OCI-LY7 (cell line): ENCODE measurements at places on chromosomes 2 and 18.

DNA sequence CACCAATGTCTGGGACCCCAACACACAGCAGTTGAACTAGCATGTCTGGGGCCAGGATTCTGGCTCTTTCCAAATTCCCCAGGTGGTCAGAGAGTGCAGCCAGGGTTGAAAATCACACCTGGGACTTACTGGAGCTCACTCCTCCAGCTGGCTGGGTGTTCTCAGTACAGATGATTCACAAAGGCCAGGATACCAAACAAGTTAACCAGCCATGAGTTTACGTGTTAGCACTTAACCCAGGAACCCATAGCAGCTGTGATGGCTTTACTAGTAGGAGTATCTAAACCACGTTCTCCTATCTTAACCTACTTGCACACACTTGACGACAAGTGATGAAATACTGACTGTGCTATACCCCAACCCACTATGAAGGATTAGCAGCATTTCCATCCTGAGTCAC, 222.8 kb downstream of the FBXO15 start:
- DNase-seq: no peak

GRCh38 chr2:240914645-240915525, 8.7 kb downstream of the CROCC2 start:
- no peak for DNase-seq

GRCh38 chr2:6008186-6008585, 316.0 kb downstream of the SOX11 start:
- DNase-seq: no peak

GRCh38 chr18:77571743-77572142, 322.1 kb downstream of the GALR1 start:
- no peak for DNase-seq

DNA sequence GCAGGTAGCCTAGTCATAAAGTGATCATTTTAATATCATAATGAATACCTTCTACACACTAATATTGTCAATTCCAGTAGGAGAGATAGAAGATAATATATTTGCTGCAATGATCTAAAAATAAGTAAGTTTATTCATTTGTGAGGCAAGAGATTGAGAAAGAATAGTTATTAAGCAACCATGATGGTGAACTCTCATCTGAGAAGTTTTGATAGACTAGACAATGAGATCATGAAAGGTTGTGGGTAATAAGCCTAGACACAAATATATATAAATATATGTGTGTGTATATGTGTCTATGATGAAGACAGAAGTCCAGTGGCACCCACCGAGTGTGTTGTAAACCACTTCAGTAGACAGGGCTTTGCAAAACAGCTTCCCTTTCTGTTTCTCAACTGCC, 181.0 kb upstream of the CHST9 start:
- no peak for DNase-seq
